ENCODE measurements at places on chromosomes 1 and 21.
A peak's percentile ranks its signal among the peaks of the same experiment; 100 is the strongest.

DNA sequence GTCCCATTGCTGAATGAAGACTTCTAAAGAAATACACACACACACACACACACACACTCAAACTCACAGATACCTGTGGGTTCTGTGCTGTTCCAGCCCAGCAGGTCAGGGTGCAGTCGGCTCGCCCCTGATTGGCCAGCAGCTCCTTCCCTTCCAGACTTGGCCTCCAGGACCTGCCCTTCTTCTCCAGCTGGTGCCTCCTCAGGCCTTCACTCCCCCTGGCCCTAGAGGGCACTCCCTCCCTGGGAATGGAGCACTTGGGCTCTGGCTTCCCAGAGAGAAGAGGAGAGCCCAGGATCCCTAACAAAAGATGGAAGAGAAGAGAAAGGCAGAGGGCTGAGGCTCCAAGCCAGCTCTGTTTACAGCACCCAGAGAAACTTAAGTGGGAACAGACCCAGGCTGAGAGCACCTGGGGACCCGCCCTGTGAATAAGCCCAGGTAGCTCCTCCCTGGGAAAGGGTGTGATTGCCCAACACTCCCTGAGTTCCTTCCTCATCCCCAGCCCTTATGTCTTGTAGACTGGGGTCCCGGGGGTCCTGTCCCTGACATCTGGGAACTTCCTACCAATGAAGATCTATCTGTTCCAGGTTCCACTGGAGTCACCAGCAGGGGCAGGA is at the start of gene PGLYRP3:
PGLYRP3 (minus strand) TSS at position 383 of the 617 bp plus-strand sequence. CDS start 2,287 bp downstream, outside the sequence.
- DNase-seq = peak; percentile 59

DNA sequence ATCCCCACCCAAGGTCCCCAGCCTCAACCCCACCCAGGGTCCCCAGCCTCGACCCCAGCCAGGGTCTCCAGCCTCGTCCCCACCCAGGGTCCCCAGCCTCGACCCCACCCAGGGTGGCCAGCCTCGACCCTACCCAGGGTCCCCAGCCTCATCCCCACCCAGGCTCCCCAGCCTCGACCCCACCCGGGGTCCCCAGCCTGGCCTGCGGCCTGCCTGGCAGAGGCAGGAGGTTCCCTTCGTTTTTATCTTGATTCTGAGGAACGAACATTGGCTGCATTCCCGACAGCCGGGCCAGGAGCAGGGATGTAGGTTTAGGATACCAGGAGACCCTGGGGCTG is 3.4 kb upstream of the PDE9A start:
- DNase-seq = no peak

GRCh38 chr1:232678185-232678886 is 48.4 kb upstream of the SIPA1L2 start:
- no peak for DNase-seq

- no peak for DNase-seq
These were observed at the start of gene NIBAN1 for GRCh38 chr1:184974056-184974836. Gene NIBAN1, minus strand, starts transcription at chr1:184974508. Its CDS starts 152 bp downstream, at chr1:184974356.

DNA sequence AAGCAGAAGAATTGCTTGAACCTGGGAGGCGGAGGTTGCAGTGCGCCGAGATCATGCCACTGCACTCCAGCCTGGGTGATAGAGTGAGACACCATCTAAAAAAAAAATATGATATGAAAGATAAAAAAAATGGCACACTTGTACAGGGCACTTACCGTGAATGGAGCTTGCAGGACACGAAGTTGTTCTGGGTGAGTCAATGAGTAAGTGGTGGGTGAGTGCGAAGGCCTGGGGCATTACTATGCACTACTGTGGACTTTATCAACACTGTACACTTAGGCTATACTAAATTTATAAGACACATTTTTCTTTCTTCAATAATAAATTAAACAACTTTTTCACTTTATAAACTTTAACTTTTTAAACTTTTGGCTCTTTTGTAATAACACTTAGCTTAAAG is 37.0 kb downstream of the TNFRSF8 start:
- DNase-seq = no peak

DNA sequence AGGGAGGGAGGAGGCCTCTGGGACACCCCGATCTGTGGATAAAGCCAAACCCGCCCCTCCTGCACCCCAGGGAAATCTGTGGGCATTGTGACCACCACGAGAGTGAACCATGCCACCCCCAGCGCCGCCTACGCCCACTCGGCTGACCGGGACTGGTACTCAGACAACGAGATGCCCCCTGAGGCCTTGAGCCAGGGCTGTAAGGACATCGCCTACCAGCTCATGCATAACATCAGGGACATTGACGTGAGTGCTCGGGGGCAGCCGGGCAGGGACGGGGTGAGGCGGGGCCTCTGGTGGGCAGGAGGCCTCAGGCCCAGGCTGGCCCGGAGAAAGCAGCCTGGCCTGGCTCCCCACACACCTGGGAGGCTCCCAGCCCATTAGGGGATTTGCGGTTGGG is 54.7 kb downstream of the ALPL start:
- no peak for DNase-seq

- no peak for DNase-seq
These were observed 70.0 kb upstream of the TNFSF4 start for GRCh38 chr1:173276922-173277800.

- peak; percentile 96 for DNase-seq
These were observed 427 bp downstream of the CKS1B start for GRCh38 chr1:154974808-154975408.

- no peak for DNase-seq
These were observed 15.0 kb upstream of the PTPN14 start for GRCh38 chr1:214566158-214567104.

DNA sequence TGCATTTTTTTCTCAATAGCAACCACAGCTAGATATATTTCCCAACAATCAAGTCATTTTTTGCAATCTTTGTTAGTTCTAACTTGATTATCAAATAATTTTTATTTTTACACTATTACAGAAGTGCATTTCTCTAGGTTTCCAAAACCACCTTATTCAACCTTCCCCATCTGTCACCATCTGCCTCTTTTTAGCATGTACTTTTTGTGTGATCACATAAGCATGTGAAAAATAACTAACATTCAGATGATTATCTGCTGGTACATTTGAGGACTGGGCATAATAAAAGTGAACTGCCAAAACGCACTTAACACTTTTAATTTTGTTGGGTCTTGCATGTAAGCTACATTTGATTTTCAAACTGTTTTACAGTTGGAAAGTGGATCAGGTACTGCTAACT is 291.5 kb downstream of the AKT3 start:
- no peak for DNase-seq

DNA sequence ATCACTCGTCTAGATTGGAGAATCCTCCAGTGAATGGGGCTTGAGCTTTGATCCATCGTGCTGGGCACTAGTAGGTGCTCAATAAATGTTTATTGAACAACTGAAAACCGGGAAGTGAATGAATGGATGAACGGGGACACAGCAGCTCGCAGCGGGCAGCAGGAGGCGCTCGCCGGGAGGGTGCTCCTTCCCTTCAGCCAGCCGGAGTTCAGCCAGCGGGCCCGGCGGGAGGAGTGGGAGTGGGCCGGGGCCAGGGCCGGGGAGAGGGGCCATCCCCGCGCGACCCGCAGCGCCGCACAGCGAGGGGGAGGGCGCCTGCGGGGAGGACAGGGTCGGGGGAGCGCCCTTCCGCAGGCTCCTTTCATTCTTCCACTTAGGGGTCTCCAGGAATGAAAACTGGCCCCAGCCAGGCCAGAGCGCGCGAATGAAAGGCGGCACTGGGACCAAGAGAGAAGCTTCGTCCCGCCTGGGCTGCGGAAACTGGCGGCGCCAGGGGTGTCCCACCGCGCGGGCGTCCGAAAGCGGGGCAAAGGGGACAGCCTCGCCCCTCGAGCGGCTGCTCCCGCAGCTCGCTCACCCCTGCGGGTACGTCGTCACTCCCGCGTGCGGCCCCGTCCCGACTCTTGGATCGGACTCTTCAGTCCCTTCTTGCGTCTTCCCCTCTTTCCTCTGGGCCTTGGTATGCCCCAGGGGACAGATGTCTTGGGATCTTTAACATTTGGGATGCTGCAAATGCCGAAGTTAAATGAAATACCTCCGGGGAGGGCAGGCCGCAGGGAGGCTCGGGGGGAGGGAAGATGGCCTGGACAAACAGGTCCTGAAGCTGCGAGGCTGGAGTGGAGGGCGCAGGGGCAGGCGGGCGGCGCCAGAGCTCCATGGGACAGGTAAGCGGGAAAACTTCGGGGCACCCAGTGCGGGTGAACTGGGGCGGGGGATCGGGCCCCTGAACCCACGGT is 3.6 kb upstream of the INAVA start:
- DNase-seq = no peak

DNA sequence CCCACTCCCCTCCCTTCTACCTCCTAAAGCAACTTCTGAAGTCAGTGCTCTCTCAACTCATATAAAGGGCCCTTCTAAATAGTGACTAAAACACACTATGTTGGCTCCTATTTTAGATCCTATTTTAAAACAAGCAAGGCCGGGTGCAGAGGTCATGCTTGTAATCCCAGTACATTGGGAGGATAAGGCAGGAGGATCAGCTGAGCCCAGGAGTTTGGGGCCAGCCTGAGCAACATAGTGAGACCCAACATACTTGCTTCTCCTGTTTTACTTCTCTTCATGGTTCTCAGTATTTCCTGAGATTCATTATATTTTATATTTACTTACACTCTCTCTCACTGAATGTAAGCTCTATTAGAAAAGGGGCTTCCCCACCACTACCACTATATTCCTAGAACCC is 42.5 kb downstream of the LUZP1 start:
- DNase-seq = no peak

GRCh38 chr1:172638249-172638648 is 20.7 kb upstream of the FASLG start:
- no peak for DNase-seq

GRCh38 chr1:155005076-155006011 is 2.7 kb downstream of the ZBTB7B start:
- no peak for DNase-seq

DNA sequence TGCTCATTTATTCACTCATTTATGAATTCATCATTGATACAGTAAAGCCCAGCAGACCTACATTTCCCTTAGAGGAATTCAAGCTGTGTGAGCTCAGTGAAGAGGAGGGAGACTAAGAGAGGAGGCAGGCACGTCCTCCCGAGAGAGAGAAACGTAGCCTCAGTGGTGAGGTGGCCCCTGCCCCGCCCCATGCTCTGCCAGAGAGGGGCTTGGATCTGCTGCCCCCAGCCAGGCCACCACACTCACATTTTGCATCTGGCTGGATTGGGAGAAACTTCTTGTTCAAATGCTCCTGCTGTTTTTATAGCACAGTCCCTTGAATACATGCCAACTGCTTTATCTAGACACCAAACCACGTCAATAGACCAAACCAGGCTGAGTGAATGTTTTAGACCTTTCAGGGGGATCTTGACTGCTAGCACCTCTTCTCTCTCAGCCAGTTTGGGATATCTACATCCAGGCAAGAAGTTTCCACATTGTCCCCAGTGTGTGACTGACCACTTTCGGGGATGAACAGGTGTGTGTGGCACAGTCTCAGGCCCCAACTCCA is 67.7 kb upstream of the AJAP1 start:
- DNase-seq = no peak

DNA sequence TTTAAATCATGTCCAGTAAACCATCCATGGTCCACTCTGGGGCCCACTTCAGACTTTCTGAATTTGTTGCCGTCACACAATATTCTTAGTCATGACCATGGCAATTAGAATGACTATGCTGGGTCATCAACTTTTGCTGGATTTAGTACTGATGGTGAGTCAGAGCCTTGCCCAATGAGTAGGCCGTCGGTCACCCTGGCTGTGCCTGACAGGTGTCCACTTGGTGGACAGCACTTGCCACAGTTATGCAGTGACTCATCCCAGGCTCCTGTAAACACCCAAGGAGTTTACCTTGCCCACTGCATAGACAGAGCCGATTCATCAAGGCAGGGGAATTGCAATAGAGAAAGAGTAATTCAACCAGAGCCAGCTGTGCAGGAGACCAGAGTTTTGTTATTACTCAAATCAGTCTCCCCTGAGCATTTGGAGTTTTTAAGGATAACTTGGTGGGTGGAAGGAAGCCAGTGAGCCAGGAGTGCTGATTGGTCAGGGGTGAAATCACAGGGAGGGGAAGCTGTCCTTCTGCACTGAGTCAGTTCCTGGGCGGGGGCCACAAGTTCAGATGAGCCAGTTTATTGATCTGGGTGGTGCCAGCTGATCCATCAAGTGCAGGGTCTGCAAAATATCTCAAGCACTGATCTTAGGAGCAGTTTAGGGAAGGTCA is 333.8 kb downstream of the PTPRU start:
- DNase-seq = no peak

DNA sequence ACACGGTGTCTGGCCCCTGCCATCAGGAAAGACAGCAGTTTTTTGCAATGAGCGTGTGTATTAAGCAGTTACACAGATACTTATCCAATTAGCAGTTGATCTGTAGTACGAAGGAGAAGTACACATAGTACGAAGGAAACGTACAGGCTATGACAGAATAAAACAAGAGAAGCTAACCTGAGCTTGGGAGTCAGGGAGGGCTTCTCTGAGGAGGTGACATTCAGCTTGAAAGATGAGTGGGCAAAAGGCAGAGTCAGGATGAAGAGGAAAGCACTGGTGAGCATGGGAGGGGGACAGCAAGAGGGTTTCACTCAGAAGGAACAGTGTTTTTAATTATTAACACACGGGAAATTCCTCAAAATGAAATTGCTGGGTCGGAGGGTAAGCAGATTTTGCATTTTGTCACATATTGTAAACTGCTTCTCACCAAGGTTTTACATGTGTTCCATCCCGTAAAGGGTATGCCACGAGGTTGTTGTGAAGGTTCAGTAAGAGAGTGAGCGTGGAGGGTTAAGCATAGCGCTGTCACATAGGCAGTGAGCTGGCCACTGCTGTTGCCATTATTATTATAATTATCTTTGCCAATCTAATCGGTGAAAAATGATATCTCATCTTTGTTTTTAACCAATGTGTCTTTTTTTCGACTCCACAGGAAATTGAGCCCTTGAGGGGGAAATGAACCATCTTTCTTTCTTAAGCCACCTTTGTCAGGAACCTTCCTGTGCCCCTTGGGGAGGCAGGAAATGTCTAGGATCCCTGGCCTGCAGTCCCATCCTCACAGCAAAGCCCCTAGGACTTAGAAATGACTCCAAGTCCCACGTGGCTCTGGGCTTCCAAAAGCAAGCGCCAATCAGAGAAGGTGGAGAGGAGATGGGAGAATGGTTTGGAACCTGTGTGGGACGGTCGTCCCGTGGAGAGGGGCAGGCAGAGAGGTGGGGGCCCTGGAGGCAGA is 47.3 kb upstream of the POU3F1 start:
- no peak for DNase-seq

DNA sequence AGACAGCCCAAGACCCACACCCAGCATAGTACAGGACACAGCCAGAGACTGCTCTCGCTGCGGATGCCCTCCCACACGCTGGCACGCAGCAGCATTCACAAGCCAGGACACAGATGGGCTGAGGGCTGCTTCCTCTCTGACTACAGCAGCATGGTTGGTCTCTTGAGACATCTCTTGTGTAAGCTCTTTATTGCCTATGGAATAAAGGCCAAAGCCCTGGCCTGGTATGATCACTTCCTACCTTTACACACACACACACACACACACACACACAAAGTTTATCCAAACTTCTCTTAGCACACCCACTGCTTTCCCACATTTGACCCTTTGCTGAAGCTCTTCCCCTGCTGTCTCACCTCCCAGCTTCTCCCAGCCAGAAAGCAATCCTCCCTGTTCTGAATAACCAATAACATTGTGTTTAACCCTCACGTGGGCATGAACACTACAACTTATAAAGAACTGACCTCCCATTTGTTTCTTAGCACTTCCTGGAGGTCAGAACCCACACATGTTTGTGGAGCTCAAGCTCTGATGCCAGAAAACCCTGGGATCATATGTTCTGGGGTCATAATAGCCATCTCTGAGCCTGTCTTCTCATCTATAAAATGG is 1.2 kb upstream of the LUZP1 start:
- DNase-seq = no peak

Measured in NCI-H2107 (cell line).